ENCODE measurements at places on chromosomes 5 and 9.

DNA sequence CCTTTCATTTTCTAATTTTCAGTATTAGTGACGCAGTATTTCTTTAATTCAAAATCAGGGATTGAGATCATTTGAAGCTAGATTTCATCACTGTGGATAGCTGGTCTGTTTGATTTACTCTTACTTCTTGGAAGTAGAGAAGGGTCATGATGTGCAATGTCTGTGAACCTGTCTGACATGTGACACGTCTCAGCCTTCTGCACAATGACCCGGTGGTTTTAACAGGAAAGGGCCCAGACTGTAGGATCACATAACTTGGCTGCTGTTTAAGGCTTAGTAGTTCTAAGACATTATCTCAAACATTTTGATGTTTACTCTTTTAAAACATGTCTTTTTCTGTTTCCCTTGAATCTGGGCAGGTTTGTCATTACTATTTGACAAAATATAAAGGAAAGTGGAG lies 823.3 kb upstream of the NUDT12 start:
- no peak for DNase-seq

DNA sequence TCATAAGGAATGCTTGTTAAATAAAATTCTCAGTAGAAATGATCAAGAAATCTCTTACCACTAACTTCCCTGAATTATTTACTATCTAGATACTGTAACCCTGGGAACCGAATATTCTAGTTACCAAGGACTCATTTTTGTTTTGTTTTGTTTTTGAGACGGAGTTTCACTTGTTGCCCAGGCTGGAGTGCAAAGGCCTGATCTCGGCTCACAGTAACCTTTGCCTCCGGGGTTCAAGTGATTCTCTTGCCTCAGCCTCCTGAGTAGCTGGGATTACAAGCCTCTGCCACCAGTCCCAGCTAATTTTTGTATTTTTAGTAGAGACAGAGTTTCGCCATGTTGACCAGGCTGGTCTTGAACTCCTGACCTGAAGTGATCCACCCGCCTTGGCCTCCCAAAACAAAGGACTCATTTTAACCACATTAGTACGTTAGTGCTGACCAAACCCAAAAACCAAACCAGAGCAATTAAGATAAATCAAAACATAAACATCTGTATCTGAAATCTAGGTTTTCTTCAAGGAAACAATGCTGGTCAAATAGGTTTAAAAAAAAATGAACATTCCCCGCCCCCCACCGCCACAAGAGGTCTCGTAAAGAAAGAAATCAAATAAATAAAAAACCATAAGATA lies 3.7 kb downstream of the TXN start:
- DNase-seq: no peak

DNA sequence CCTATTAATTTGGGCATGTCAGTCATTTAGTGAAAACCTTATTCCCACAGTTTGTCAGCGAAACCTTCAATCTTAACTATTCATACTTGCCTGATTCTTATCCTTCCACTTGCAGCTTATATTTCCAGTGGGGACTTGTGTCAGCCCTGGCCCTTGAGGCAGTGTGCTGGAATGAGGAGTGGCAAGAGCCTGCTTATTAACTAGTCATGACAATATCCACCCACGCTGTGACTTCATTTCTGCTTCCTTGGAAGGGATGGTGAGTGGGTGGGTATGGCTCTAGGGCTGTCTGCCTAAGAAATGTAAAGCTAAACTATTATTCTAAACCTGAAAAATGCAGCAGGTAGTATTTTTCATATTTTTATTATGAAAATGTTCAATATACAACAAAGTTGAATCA lies 34.0 kb upstream of the LURAP1L start:
- no peak for DNase-seq

DNA sequence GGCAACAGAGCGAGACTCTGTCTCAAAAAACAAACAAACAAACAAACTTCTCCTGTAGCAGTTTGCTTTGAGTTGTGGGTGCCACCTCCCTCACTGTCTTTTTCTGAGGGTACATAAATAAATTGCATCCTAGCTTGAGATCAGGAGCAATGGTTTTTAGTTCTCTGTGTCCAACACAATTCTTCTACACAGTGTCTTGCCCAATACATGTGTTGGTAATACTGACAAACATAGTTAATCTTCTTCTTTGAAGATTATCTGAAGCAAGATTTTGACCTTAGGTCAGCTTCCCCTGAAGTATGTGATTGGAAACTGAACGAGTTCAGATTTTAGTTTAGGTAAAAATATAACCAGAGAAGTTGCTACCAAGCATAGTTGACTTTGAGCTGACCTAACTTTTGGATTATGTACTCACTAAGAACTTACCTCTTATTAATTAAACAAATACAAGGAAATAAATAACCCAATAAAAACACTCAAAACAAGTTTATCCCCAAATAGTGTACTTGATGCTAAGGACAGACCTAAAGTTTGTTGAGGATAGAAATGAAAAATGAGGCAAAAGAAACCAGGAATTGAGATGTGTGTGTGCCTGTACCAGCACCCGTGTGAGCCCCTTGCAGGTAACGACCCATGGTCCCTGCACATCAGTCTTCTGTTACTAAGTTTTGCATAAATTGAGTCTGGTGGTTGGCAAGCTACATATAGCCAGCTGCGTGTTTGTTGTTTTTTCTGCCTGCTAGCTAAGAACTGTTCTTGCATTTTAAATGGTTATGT lies 16.2 kb downstream of the TJP2 start:
- no peak for DNase-seq

DNA sequence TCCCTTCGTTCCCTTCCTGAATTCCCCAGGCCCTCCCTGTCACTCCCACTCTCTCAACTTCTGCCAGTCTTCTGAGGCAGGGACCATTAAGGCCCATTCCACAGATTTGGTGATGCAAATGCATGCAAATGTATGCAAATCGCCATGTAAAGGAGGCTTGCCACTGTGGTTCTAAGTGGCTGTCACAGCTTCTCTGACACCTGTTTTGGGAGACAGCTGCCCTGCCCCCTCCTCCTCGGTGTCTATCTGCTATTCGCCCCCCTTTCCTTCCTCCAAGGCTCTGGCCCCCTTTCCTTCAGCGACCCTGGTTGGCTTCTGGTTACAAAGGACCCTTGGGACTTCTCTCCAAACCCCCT lies 10.5 kb upstream of the ARAP3 start:
- no peak for DNase-seq

- peak; percentile 91 for DNase-seq
These were observed 1.6 kb upstream of the ANXA2R start for GRCh38 chr5:43041669-43042175.

DNA sequence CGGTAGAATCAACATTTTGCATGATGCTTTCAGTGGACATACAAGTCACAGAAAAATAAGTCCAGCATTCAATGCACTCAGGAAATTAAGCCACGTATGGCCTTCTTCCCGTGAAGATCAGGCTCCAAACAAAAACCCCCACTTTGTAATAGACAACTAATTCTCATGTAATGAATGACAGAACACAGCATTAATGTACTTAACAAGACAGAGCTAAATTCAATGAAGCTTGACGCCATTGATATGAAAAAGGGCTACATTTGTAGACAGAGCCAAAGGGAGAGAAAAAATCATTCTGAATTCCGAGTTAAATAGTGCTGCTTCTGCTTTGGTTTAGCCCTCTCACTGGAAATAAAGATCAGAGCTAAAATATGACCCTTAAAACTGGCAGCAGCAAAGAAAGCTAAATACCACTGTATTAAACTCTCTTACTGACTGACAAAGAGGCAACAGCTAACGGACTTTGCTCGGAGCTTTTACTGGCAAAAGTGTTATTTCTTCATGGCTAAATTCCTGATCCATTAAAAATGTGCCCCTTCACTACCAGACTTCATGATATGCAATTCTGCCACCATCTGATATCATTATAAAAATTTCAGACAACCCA lies 250.5 kb downstream of the BNC2 start:
- DNase-seq: no peak

GRCh38 chr5:181242031-181242451 lies 1.7 kb downstream of the RACK1 start:
- no peak for DNase-seq

DNA sequence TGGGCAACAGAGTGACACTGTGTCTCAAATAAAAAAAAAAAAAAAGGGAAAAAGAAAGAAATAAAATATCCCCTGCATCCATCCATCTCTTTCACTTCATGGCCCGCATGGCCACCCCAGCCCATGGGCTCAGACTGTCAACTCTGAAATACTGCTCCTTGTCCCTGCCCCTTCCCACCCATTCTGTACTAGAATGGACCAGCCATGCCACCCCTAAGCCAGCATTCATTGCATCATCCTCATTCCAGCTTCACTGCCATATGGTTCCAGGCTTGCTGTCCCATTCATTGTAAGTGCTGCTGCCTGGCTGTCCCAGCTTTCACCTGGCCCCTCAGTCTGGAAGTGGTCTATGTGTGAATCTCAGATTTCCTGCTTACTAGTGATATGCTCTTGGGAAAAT lies 46.2 kb downstream of the SPRY4 start:
- no peak for DNase-seq

DNA sequence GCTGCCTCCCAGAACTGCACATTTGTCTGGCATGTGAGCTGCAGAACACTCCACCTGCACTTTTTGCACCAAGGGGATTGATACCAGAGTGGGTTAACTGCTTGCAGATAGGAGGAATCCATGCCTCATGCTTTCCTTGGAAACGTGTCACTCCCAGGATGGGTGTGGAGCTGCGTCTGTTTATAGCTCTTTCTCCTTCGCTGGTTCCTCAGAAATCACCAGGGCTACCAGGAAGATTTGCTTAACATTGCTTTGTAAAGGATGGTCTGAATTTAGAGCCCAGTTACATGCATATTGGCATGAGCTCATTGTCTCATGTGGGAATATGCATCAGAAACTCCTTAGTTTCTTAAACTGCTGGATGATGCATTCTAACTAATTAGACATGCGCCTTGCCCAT lies 234.6 kb downstream of the GADD45G start:
- DNase-seq: no peak

Measured in posterior cingulate gyrus (tissue), 11 donors.